Effector memory CD8-positive, alpha-beta T cell (primary cell): ENCODE measurements at places on chromosomes 12 and 14.

GRCh38 chr12:47214771-47215170 lies 135.0 kb upstream of the AMIGO2 start:
- no peak for DNase-seq

- no peak for DNase-seq
These were observed 135.3 kb downstream of the ACSS3 start for GRCh38 chr12:81212996-81213696.

GRCh38 chr14:39957987-39958386 lies 525.8 kb upstream of the FBXO33 start:
- no peak for DNase-seq

DNA sequence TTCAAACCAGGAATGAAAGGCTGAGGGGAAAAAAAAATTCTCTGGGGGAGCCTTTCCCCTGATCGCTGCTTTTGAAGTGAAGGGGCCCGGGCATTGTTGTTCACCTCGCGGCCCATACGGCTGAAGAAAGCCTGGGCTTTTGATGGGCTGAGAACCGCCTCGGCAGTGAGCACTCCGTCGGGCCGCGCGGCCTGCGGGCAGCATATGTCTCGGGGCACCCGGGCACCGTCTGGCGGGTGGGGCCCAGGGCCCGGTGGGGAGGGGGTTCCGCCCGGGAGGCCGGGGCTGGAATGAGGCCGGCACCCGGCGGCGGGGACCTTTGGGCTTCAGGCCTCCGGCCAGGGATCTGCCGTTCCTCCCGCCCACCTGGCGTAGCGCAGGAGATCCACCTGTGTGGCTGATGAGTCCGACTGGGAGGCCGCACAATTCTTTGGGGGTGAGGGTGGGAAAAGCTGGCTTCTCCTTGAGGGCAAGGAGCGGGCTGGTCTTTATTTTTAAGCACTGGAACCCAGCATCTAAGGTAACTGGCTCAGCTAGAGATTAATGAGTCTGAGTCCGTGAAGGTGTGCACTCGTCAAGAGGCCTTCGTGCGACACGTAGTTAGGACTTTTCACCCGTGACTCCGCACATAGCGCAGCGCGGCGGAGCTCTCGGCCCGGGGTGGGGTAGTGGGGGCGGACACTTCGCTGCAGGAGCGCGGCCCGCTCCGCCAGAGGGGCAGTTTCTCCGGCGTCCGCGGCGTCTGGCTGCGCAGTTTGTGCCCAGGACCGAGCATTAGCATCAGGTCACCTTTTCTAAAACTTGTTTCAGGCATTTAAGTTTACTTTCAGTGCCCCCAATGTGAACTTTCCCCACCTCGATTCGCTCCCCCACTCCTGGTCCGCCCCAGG lies 10.6 kb downstream of the FOXA1 start:
- DNase-seq = no peak

DNA sequence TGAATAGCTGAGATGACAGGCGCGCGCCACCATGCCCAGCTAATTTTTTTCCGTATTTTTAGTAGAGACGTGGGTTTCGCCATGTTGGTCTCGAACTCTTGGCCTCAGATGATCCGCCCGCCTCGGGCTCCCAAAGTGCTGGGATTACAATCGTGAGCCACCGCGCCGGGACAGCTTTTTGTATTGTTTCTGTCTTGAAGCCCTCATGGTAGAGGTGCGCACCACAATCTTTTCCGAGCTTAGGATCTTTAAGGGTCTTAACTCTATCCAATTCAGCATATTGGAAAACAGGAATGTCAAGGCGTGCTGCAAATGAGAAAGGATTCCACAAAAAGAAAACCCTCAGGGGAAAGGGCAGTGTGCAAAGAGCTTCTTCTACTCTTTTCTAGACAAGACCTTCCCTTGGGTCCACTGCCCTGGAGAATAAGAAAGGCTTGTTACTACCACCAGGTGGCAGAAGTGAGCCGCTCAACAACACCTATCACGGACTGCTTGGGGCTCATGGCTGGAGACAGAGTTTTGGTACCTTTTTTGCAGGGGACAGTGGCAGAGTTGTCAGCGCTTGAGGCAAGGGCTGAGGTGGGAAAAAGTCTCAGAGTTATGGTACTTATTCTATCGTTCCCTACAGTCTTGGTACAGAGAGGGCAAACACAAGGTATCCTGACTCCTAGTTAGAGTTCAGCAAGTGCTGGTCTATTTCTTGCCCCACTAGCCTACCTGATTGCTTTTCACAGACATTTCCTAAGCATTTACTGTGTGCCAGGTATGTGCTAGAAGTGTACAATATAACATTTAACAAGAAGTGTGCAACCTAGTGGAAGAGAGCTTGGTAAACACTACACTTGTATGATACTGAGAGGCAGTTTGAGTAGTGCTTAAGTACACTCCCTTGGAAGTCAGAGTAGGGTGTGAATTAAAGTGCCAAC lies 16.4 kb upstream of the SP7 start:
- DNase-seq = peak; percentile 84
